ACHN (cell line): ENCODE measurements at places on chromosomes 2 and 18.

GRCh38 chr2:196821195-196821594, 12.0 kb upstream of the C2orf66 start:
- no peak for DNase-seq

- no peak for DNase-seq
Measured at GRCh38 chr2:219576505-219577388, 4.6 kb downstream of the INHA start.

- no peak for DNase-seq
Measured at GRCh38 chr2:143177096-143177786, 48.0 kb downstream of the ARHGAP15 start.

GRCh38 chr18:35121038-35121437, 79.8 kb downstream of the MAPRE2 start:
- DNase-seq: no peak

DNA sequence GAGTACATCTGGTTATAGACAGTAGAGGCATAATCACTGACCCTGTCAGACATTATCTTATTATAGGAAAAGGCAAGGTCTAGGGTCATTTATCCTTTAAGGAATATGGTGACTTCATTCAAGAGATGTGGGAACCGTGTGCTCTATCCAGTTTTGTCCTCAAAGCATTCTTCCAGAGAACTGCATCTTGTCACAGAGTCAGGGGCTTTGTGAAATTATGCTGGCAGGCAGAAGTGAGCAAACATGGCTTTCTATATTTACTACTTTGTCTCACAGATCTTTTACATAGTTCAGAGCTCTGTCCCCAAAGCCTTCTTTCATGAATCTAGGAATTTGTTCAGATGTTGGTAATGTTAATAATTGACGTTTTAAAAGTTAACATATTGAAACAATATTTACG, 177.4 kb downstream of the ASXL3 start:
- DNase-seq: no peak

DNA sequence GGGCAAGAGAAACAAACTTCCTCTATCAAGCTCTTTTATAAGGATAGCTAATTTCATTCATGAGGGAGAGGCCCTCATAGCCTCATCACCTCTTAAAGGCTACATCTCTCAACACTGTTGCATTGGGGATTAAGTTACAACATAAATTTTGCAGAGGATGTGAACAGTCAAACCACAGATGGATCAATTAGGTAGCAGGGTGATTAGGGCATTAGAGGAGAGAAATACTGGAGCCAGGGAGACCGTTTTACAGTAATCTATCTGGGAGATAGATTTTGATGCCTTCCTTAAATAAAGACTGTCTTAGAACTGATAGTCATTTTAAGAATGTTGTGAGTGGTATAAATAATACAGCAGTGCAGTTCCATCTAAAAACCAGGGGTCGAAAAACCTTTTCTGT, 258.9 kb downstream of the DCC start:
- no peak for DNase-seq

GRCh38 chr2:23537991-23538390, 153.0 kb downstream of the KLHL29 start:
- DNase-seq: no peak

GRCh38 chr2:221791844-221792243, 219.7 kb upstream of the EPHA4 start:
- no peak for DNase-seq

DNA sequence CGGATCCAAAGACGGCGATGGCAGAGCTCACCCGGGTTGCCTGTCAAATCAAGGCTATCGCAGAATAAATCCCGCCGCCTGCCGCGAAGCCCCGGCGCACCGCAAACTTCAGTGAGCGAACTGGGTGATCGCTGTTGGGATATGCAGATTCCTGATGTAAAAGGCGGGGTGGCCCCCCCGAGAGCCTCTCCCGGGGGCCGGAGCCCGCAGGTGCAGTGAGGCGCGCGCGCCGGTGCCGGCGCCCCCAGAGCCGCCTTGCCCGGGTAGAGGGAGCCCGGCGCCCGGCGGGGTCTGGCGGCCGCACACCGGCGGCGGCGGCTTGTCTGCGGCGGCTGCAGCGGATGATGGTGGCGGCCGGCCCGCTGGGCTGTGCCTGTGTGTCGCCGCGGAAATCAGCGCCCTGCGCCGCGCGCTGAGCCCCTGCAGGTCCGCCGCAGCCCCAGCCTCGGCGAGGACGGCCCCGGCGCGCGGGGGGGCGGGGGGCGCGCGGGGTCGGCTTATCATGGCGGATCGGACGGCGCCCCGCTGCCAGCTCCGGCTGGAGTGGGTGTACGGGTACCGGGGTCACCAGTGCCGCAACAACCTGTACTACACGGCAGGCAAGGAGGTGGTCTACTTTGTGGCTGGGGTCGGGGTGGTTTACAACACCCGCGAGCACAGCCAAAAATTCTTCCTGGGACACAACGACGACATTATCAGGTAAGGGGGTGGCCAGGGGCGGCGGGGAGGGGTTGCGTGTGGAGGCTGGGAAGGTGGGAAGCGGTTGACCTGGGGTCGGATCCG, 1.3 kb downstream of the EML6 start:
- peak; percentile 24 for DNase-seq

DNA sequence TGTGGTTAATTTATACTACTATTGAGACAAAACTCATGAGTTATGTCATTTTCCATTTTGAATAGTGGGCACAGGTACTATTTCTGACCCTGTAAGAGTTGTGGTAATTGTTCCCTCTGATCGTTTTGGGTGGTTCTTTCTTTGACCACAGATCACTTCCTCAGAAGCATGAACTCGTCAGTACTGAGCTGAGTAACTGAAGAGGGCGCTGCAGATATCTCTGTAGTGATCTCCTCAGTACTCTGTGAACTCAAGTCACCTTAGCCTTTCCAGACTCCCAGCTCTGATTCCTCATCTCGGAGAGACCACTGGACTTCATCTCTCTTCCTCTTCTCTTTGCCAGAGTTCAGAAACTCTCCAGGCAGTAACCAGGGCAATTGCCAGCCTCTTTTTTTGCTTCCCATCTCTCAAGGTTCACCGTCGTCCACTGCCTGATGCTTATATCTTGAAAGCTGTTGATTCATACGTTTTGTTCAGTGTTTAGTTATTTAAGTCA, 9.4 kb upstream of the IL1RL1 start:
- DNase-seq: peak; percentile 35

GRCh38 chr2:44480068-44480467, 118.3 kb downstream of the CAMKMT start:
- no peak for DNase-seq

DNA sequence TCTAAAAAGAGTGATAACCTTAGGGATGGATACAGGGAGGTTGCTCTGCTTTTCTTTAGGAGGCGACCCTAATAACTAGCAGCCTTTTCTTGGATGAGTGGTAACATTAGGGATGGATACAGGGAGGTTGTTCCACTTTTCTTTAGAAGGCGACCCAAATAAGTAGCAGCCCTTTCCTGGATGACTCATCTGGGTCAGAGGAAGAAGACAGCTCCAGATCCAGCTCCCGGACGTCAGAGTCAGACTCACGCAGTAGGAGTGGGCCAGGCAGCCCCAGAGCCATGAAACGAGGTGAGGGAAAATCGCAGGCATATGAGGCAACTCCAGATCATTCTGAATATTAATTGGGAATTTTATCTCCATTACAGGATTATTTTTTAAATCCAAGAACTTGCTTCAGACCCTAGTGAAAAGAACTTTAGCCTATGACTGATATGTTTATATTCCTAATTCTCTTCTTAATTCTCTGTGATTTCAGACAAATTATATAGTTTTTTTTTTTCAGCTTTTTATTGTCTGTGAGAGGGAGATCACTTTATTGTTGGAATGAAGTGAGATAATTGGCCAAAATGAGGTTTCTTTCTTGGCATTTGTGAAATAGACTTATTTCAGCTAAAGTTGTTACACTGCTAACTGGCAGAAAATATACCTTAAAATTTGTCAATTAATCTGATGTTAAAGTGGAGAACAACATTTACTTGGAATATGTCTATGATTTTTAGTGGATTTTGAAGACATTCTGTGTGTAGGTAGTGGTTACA, 31.2 kb upstream of the C1GALT1C1L start:
- peak; percentile 44 for DNase-seq

DNA sequence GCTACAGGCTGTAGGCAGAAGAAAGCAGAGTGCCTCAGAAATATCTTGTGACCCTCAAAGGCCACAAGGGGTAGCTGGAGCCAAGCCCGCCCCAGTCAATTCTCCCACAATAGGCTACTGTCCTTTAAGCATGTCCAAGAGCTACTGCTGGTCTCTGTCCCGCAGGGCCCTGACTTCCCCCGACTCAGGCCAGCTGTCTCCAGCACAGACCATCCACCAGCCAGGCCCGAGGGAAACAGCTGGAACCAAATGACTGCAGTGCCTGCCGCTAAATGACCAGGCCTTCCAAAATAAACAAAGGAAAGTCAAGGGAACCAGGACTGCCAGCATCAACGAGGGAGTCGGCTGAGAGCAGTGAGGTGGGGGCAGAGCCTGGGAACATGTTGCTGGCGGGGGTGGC, 36.7 kb downstream of the MCFD2 start:
- no peak for DNase-seq

GRCh38 chr2:231361701-231362554, 33.6 kb upstream of the B3GNT7 start:
- DNase-seq: no peak

- no peak for DNase-seq
Measured at GRCh38 chr18:5914016-5914415, 18.7 kb upstream of the TMEM200C start.

- DNase-seq: no peak
Measured at GRCh38 chr2:69936906-69937305, 22.0 kb downstream of the MXD1 start.

DNA sequence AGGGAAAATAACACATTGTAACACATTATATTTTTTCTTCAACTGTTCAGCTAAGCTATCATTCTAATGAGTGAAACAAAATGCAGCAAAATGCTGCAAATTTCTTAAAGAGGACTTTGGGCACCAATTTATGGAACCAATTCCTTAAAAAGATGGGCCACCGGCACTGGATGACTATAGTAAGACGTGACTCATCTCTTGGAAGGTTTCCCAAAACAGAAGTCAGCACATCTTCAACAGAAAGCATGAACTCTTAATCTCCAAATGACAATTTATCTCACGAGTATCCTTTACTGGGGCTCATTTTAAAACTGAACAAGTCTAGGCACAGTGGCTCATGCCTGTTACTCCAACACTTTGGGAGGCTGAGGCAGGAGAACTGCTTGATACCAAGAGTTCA, 213.4 kb downstream of the CDH20 start:
- peak; percentile 31 for DNase-seq

DNA sequence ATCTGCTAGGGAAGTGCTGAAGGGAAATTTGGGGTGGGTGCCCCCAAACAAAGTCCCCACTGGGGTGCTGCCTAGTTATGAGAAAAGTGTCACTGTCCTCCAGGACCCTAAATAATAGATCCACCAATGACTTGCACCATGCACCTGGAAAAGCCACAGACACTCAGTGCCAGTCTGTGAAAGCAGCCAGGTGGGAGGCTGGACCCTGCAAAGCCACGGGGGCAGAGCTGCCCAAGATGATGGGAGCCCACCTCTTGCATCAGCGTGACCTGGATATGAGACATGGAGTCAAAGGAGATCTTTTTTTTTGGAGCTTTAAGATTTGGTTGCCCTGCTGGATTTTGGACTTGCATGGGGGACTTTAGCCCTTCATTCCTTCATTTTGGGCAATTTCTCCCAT, 431.6 kb downstream of the ERBB4 start:
- no peak for DNase-seq

DNA sequence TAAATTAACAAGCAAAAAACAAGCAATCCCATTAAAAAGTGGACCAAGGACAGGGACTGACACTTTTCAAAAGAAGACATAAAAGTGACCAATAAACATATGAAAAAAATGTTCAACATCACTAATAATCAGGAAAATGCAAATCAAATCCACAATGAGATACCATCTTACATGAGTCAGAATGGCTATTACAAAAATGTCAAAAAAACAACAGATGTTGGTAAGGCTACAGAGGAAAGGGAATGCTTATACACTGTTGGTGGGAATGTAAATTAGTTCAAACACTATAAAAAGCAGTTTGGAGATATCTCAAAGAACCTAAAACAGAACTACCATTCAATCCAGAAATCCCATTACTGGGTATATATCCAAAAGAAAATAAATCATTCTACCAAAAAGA, 78.2 kb downstream of the SUCLG1 start:
- DNase-seq: no peak

- DNase-seq: no peak
Measured at GRCh38 chr18:3720818-3721545, 271.0 kb downstream of the TGIF1 start.

GRCh38 chr2:189876271-189876670, 92.0 kb downstream of the PMS1 start:
- DNase-seq: no peak

DNA sequence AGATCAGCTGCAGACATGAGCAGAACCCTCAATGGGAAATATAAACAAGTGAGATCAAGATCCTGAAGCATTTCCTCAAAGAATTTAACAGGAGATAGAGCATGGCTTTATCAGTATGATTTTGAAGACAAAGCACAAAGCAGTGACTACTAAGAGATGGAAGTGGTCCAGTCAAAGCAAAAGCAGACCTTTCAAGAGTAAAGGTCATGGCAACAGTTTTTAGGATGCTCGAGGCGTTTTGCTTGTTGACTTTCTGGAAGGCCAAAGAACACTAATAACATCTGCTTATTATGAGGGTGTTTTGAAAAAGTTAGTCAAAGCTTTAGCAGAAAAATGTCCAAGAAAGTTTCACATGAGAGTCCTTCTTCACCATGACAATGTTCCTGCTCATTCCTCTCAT, 128.5 kb downstream of the KCNE4 start:
- no peak for DNase-seq

DNA sequence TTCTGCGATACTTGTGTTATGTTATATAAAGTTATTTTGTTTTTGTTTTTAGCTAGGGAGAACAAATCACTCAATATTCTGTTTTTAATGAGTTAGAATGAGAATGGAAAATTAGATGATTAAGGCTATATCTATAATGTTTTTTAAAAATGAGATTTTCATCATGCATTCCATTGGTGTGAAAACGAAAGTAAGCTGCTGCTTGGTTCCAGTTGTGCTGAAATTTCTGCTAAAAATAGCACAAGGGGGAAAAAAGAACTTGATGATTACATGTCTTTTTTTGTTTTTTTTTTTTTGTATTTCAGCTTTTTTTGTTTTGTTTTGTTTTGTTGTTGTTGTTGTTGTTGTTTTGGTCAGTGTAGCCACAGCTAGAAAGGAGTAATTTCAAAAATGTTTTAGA, 242.6 kb upstream of the KCNJ3 start:
- DNase-seq: no peak

- DNase-seq: no peak
Measured at GRCh38 chr2:222336442-222336841, 37.6 kb upstream of the PAX3 start.

DNA sequence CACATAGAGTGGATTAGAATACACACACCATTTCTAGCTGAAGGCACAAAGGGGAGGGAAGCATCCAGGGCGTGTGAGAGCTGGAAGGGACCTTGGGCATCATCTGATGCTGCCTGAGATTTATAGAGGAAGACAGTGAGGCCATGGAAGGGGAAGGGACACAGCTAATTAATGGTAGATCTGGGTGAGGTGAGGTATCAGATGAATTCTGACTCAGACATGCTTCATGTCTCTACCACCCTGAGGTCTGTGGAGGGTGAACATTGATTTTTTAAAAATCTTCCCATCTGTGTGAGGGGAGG, 42.2 kb upstream of the OTOF start:
- DNase-seq: no peak

- no peak for DNase-seq
Measured at GRCh38 chr2:169961911-169962310, 134.7 kb downstream of the UBR3 start.
